Lung (tissue), 17 donors: ENCODE measurements at places on chromosomes 1 and 21.
A peak's percentile ranks its signal among the peaks of the same experiment; 100 is the strongest.

DNA sequence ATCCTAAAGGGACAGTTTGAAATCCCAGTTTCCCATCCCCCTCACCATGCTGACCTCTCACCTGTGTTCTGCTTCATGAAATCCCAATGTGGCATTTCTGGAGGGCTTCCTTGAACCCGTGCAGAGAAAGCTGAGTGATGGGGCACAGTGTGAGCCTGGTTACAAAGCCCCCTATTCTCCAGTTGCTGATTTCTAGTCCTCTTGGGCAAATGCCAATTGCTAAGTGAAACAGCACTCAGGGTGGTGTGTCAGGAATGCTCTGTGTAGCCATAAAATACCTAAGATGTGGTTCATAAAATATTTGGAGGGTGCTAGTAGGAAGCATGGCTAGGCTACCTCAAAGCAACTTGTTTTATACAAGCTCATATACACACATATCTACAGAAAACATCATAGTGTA is 32.0 kb downstream of the SUSD4 start:
- peak; percentile 30 for DNase-seq

DNA sequence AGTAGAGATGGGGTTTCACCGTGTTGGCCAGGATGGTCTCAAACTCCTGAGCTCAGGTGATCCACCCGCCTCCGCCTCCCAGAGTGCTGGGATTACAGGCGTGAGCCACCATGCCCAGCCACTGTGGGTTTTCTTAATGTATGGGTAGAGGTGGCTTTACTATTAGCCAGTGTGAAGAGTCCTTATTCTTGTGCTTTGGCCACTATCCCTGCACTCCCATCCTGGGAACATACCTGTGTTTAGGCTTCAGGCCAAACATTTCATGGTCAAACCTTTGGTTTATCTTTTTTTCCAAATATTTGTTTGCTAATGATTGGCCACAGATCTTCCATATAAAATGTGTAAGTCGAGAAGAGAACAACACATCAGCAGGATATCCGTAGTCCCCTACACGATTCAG is 16.5 kb downstream of the FMO5 start:
- DNase-seq: no peak

GRCh38 chr1:160560806-160561205 is 18.5 kb downstream of the CD84 start:
- no peak for DNase-seq

DNA sequence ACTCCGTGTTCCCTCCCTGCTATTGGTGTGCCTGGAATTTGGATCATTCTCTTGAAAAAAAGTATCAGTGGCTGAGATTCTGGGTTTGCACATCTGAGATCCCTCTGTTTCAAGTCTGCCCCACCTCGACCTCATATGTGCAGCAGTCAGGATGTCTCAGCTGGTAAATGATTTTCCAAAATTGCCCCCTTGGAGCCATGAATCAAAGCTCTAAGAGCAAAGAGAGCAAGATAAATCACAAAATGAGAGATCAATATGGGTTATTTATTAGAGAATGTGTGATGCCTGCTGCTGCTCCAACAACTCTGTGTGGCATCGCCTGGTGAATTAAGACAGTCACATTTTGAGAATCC is 8.5 kb downstream of the CRP start:
- no peak for DNase-seq

GRCh38 chr1:180586671-180587155 is 27.9 kb downstream of the OVAAL start:
- no peak for DNase-seq

DNA sequence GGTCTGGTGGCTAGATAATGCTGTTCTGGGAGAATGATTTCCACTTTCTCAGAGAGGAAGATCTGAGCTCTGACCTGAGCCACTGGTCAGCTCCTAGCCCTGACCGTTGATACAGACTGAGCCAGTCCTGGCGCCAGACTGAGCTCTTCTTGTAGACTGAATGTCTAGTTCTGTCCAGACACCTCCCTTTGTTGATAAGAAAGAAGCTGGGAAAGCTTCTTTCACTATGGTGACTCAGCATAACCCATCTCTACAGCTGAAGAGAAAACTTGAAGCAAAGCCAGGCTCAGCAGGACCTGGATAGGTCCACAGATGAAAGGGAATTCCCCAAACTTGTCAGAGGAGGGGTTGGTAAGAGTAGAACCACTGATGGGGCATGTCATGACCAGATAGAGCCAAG is 9.9 kb upstream of the TRABD2B start:
- no peak for DNase-seq

DNA sequence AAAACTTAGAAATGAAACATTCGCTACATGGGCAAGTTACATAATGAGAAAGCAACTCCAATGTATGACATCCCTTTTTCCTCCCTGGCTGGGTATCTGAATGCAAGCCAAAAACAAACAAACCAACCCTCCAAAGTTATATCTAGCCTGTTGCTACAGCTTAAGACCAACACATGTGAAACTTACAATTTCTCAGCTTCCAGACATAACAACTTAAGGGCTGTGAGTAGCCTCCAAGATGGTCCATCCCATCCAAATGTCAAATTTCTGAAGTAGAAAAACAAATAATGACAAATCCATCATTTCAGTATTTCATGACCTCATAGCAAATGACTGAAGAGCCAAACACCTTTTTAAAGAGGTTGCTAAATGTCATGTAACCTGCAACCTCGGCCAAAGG is 19.9 kb downstream of the SETD4 start:
- no peak for DNase-seq

GRCh38 chr1:24704411-24705259 is 40.6 kb upstream of the CLIC4 start:
- DNase-seq: peak; percentile 34

DNA sequence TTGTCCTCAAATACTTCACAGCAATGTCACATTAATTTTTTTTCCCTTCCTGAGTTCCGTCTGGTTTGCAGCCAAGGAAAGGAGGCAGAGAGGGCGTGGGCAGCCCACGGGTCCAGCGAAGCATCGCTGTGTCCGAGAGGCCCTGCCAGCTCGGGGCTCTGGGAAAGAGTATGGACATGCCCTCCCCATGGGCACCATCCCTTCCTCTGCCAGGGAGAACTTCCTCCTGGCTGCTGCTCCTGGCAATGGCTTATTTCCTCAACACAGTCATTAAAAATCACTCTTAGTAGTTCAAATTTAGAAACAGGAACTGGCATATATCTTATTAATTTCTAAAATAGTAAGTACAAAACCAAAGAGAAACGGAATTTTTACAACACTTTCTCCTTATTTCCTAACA is 115.4 kb downstream of the RIPK4 start:
- DNase-seq: no peak

DNA sequence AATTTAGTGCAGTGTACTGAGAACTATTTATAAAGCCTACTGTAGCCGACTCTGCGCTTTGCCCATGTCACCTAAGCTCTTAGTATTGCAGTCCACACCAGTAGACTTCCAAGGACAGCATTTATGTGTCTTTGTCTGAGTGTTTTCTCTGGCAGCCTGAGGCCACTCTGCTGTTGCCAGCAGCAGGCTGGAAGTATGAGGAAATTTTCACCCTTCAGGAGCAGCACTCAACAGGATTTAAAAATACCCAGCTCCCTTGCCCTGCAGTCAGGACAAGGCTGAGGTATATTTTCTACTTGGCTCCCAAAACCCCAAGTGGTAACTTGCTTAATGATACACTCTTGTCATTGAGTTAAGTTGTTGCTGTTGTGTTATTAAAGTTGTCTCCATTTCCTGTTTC is 230.1 kb downstream of the SRGAP2C start:
- DNase-seq: peak; percentile 19

GRCh38 chr1:70415882-70416281 is 4.8 kb downstream of the CTH start:
- DNase-seq: no peak

DNA sequence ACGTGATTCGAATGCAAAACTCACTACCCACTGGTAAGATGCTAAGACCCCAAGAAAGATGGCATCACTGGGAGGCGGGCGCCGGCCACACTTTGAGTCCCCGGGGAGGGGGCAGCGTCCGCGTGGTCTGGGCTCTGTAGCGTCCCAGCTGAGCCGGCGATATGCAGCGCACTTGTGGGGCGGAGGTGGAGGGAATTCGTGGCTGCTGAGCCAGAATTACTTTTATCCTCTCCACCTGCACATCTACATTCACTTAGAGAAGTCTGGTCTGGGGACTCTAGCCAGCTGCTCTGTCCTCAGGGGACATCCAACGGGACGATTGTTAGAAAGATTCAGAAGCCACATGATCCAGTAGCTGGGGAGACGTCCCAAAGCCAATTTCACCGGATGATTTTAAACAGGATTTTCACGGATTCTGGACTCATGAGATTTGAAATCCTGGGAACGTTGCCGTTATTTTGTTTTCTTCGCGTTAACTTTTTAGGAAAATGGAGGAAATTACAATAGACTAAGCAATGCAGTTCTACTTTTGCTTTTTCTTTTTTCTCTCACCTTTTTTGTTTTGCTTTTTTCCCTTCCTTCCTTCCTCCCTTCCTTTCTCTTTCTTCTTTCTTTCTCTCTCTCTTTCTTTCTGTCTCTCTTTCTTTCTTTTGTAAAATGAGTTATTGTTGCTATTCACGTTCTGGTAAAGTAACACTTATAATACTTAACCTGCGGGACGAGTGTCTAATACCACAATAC is 1.3 kb downstream of the JAM2 start:
- peak; percentile 68 for DNase-seq

- no peak for DNase-seq
Measured at GRCh38 chr1:228000416-228000815, 6.4 kb upstream of the WNT3A start.

GRCh38 chr21:34223376-34223775 is 140.4 kb upstream of the KCNE2 start:
- DNase-seq: no peak

DNA sequence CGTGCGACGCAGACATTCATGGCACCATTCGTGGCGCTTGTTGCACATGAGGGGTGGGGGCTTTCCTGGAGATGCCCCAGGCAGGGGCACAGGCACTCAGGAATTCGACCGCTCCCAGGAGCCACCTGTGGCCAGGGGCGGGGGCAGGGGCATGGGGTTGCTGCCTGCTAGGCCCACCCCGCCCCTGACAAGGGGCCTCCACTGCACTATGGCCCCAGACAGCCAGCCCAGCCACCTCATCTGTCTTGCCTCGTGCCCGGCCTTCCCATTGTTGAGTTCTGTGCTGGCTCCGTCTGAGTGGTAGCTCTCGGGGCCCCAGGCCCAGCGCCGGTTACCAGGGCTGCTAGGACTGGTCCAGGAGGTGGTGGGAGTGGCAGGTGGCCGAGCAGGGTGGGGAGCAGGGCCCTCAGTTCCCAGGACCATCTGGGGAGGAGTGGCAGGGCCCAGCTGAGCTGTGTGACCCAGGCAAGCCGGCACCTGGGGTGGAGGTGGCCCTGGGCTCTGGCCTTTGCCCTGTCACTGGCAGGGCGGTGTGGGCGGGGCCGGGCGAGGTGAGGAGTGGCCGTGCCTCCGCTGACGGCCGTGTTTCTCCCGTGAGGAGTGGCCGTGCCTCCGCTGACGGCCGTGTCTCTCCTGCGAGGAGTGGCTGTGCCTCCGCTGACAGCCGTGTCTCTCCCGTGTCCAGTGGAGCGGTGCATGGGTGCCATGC is 1.9 kb downstream of the PLCH2 start:
- no peak for DNase-seq

DNA sequence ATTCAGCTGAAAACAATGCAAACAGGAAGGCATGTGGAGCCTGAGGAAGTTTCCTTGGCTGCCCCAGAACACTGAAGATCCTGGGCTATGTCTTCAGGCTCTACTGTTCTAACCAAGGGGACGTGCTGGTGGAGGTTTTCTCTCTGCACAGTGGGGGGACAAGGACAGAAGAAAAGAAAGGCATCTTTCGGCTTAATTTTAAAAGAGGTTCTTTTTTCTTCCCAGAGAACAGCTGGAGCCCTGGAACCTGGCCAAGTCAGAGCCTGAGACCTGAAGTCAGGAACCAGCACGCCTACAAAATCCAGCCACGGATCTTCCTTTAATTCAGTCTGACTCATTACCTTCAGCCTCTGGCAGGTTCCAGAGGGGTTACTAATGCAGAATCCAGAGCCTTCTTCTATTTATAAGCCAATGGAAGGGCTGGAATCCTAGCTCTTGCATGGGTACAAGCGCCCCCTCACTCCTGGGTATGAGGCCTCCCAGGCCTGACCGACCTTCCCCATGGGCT is 19.8 kb downstream of the CTNNBIP1 start:
- DNase-seq: peak; percentile 79

GRCh38 chr1:58363585-58363984 is 182.9 kb downstream of the OMA1 start:
- no peak for DNase-seq

- no peak for DNase-seq
Measured at GRCh38 chr1:41641941-41642527, 157.6 kb upstream of the EDN2 start.

GRCh38 chr1:243801378-243801777 is 48.7 kb downstream of the AKT3 start:
- no peak for DNase-seq

DNA sequence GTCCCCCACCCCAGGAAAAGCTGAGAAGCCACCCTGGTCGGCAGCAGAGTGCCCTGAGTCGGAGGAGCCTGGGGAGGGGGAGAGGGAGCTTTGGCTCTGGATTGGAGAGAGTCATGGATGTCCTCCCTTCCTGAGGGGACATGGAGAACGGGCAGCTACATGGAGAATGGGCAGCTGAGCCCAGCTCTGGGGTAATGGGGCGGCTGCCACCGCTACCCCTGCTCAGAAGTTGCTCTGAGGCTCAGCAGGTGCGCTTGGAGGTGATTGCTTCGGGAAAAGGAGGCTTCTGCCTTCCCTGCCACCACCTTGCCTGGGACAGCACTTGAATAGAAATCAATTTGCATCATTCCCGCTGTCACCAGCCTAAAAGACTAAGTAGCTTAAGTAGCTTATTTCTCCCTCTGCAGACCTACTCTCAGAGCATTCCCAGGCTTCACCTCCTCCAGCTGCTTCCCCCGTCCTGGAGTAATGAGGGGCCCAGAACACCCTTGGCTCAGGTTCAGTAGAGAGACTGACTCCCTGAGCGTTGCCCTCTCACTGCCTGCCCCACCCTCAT is 8.3 kb downstream of the DISP3 start:
- DNase-seq: no peak

DNA sequence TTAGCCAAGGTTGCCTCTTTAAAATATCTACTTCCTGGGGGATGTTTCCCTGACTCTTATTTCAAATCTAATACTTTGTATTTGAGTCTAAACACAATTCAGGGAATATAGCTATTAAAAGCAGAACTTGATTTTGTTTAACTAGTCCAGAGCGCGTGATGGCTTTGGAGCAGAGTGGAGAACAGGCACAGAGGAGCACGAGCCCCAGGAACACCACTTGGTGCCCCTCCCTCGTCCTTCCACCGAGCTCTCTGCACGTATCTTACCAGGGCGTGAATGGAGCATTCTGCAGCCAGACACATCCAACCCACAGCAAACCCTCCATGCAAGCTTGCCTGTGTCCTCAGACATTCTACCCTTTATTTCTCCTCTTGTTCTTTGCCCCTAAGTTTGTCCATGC is 14.1 kb downstream of the KIF26B start:
- DNase-seq: no peak

DNA sequence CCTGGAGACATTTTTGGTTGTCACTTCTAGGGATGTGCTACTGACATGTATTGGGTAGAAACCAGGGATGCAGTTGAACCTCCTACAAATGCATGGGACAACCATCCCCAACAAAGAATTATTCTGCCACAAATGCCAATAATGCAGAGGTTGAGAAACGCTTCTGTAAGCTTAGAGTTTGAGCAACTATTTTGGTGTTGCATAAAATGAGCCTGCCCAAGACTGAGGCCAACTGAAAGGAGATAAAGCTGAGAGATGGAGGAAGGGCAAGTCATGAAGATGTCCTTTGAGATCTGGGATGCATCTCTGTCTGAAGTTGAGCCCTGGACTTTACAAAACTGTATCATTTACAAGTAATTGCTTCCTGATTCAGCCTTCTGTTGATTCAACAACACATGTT is 106.9 kb downstream of the KCNJ15 start:
- DNase-seq: no peak
